NCI-H1092 treated with DMSO at 0.1 percent for 48 hours (cell line): ENCODE measurements at places on chromosomes 6 and 20.

DNA sequence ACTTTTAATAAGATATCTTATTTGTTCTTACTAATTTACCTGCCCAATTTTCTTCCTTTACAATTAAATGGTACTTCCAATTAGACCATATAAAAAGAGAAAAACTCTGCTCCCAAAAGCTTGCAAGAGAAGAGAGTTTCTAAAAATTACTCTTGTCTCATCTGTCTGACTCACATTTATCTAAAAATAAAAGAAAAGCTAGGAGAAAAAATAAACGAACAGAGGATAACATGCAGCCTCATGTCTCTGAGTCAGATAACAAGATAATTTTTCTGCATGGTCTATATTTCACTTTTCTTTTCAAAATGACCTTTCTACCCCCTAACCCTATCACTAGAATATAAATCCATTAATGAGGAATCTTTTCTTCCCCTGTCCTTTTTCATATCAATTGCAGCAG is 127.2 kb upstream of the TCF21 start:
- no peak for DNase-seq

- DNase-seq: no peak
Observed at GRCh38 chr6:11035616-11036350, 8.3 kb downstream of the ELOVL2 start.

- no peak for DNase-seq
Observed at GRCh38 chr6:6331946-6332601, 11.6 kb upstream of the F13A1 start.

GRCh38 chr20:59493926-59494325 is 110.4 kb upstream of the PHACTR3 start:
- no peak for DNase-seq

DNA sequence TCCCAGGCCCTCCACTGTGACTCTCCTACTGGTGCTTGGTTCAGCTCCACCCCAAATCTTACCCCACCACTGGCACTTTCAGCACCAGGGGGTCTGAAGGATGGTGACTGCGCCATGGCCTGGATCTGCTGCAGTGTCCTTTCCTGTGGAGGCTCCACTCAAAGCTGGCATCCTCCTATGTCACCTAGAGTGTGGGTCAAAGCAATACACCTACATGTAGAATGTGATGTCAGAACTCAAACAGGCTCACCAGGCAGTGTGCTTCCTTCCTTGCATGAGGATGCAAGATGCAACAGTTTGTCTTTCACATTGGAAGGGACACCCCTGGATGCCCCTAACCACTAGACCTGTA is 32.8 kb upstream of the MICB start:
- no peak for DNase-seq

DNA sequence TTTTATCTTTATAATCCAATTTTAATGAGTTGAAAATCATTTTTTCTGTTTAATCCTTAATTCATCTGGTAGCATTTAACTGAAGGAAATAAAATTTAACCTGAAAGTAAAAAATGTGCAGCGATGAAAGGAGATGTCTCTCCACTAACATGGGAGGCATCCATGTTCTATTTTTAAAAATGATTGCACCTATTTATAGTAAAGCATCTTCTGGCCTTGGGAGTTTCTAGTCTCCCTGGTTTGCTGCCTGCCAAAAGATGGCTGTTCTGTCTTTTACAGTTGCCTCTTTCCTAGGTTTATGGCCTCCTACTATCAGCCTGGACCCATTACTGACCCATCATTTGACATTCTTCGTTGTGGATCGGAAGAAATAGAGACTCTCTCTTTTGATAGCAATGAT is 143.0 kb downstream of the B3GAT2 start:
- DNase-seq: no peak

DNA sequence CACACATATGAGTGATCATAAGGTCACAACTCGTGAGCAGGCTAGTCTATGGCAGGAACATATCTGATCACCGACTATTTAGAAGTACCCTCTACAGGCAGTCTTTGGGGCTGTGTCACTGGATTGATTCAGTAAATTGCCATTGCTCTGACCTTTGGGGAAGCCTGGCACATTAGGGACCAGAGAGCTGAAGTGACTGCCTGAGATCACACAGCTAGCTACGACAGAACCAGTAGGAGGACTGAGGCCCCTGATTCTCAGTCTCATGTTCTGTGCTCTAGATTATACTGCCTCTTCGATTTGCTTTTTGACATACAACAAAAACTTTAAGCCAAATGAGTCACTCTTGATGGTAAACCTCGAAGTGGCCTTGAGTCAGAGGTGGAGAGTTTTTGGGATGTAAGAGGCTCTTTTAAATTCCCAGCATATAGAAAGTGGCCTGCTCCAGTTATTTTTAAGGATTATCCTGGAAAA is 247.5 kb upstream of the SUPT3H start:
- DNase-seq: no peak

GRCh38 chr20:10662661-10663458 is 10.9 kb downstream of the JAG1 start:
- DNase-seq: no peak

DNA sequence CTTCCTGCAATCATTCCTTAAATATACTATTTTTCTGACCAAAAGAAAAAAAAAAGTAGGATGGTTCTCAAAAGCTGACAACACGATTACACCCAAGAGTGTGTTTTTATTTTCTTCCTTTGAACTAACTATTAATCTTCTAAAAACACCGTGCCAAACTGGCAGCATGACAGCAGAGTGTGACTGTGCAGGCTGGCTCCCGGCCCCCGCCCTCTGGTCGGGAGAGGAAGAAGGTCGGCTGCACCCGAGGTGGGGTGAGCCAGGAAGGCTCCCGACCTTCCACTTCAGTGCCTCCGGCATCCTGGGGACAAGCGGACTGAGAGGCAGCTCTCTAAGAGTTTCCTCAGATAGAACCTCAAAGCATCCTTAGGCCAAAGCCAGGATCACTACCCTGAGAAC is 29.2 kb downstream of the SLC22A23 start:
- no peak for DNase-seq

DNA sequence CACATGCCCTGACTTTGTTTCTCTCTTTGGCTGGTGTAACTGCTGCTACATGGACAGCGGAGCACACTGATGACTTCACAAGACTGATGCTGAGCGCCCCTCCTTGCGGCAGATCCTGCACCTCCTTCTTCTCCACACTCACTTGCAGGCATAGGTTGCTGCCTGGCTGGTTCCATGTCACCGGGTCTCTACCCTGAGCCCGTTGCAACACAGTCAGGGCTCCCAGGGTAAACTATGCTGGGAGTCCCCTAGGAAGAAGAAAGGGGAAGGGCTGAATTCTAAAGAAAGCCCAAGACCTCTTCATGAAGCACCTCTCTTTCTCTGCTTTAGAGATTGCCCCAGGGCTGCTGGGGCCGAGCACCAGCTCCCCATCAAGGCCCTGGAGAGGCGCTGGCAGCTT is 83.3 kb upstream of the DUSP22 start:
- no peak for DNase-seq

GRCh38 chr6:110068592-110068967 is 90.5 kb downstream of the GPR6 start:
- no peak for DNase-seq

- no peak for DNase-seq
Observed at GRCh38 chr6:126210398-126211075, 129.4 kb upstream of the CENPW start.

DNA sequence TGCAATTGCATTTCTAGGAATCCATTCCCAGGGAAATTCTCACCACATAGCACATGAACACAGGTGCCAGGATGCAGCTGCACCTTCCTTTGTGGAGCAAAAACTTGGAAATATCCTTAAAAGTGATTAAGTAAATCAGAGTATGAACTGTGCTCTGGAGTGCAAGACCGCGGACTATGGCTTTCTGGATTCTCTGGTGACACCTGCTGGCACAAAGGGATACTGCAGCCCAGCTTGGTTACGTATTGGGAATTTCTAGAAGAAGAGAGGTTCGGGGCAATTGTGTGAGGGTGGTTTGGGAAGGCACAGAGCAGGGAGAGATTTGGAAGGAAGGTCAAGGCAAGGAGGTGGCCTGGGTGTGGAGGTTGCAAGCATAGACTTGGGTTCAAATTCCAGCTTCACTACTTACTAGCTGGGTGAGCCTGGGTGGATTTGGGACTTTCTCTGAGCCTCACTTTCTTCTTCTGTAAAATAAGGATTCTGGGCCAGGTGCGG is 15.9 kb upstream of the PEDS1 start:
- peak; percentile 51 for DNase-seq

GRCh38 chr6:135183532-135184440 is 2.7 kb downstream of the MYB start:
- peak; percentile 14 for DNase-seq

DNA sequence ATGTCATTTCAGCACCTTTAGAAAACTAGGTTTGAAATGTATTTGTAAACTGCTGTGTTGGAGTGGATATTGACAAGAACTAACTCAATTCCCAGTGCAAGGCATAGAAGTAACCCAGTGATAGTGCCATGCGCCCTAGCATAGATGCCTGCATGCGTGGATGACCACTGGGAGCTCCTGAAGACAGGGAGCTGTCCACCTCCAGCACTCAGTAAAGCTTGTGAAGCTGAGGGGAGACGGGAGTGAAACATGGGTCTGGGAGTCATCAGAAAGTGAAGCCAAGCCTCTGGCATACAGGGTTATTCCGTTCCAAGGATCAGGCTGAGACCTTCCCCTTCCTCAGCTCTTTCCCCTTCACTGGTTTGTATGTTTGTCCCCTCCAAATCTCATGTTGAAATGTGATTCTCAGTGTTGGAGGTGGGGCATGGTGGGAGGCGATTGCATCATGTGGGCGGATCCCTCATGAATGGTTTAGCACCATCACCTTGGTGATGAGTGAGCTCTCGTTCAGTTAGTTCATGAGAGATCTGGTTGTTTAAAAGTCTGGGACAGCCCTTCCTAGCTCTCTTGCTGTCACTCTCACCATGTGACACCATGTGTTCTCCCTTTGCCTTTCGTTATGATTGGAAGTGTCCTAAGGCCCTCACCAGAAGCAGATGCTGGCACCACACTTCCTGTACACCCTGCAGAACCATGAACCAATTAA is 146.5 kb upstream of the FERMT1 start:
- DNase-seq: no peak

GRCh38 chr6:73743556-73743955 is 47.6 kb downstream of the CD109 start:
- DNase-seq: no peak
